Activated CD4-positive, alpha-beta T cell treated with anti-CD3 and anti-CD28 coated beads for 36 hours (primary cell): ENCODE measurements at places on chromosomes 16 and 17.

DNA sequence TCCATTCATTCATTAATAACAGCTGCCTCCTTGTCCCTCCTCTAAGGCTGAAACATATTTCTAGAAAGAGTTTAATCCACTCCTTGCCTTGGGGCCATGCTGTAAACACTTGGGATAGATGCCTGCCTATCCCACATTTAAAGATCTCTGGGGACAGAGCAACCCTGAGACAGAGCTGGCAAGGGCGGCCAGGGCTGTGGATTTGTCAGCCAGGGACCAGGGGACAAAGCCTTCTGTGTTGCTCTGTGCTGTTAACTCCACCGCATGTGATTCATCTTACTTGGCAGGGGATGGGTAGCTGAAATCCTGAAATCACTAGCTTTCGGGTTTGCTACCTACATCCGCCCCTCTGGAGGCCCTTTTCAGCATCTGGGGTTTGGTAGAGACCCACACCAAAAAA is 392.9 kb downstream of the SLC39A11 start:
- no peak for DNase-seq

DNA sequence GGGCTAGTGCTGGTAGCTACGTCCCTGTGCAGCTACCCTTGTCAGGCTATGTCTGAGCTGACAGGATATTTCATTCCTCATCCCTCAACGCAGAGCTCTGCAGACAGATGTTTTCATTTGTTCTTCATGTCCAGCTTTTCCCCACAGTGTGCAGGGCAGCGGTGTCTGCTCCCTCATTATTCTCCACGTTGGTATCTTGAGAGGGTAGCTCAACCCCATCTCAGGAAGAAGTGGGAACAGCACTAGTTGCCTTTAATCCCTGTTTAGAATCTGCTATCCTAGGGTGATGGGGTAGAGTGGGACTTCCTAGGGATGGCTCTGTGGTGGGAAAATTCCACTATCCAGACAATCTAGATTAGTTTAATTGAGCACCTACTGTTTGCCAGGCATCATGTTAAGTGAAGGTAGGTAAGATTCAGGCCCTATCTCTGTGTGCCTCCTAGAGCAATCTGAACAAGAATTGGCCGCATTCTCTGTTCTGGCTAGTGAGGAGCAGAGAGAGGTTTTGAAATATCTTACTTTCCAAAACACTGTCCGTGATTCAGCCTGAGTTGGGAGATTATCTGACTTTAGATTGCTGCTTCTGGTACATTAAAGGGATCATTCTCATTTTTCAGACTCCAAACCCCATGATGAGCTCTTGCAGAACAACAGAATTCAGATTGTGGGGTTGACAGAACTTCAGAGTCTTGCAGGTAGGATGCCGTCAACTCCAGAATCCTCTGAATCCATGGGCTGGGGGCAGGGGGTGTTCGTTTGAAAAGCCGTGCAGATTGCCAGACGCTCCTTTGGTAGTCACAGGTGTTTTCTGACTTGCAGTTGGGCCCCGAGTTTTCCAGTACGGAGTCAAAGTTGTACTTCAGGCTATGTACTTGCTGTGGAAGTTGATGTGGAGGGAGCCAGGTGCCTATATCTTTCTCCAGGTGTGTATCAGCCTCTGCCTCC is 963 bp downstream of the ALG1 start:
- no peak for DNase-seq

- DNase-seq: no peak
Measured at GRCh38 chr16:86222547-86222946, 287.8 kb upstream of the FOXF1 start.

- DNase-seq: peak; percentile 62
Measured at GRCh38 chr17:8949061-8949661, 16.3 kb downstream of the PIK3R5 start.

- no peak for DNase-seq
Measured at GRCh38 chr16:20946015-20946629, 45.6 kb downstream of the LYRM1 start.
